Activated naive CD4-positive, alpha-beta T cell treated with anti-CD3 and anti-CD28 coated beads for 36 hours (primary cell): ENCODE measurements at places on chromosomes 16 and 17. TPM values are rescaled to one million over a fixed set of nuclear protein-coding genes. Genes with fewer than 3 reads are reported as not detected.
A peak's percentile ranks its signal among the peaks of the same experiment; 100 is the strongest.

GRCh38 chr17:2087597-2088211, 32.8 kb downstream of the HIC1 start:
- peak; percentile 71 for DNase-seq

DNA sequence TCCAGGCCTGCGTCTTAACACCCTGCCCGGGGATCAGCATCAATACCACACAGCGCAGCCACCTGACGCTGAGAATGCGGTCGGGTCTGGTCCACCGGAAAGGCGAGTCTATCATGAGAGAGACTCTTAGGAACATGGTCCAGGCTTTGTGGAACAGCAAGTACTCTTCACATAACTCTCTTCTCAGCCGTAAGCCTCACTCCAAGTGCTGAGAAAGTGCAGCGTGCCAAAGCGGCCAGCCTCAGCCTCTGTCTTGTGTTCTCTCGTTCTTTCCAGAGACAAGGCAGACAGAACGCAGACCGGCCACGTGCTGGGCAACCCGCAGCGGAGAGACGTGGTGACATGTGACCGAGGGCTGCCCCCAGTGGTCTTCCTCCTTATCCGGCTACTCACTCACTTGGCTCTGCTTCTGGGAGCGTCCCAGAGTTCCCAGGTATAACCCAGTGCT, 34.4 kb upstream of the ENDOV start:
- no peak for DNase-seq

GRCh38 chr16:83701494-83701893, 106.3 kb upstream of the HSBP1 start:
- peak; percentile 58 for DNase-seq

DNA sequence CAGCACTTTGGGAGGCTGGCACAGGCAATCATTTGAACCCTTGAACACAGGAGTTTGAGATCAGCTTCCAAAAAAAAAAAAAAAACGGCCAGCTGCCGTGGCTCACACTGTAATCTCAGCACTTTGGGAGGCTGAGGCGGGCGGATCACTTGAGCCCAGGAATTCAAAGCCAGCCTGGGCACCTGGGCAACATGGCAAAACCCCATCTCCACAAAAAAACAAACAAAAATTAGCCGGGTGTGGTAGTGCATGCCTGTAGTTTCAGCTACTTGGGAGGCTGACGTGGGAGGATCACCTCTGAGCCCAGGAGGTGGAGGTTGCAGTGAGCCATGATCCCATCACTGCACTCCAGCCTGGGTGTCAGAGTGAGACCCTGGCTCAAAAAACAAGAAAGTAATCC, 39.0 kb downstream of the GRB2 start:
- no peak for DNase-seq

Gene KRTAP2-1
- total RNA-seq: not detected

Gene SMCR8
- total RNA-seq: 8.5 TPM

Gene ZNF287
- 5.1 TPM for total RNA-seq
